ENCODE measurements at places on chromosomes 11 and 22.

- no peak for DNase-seq
These were observed 760 bp upstream of the CELSR1 start for GRCh38 chr22:46537946-46538813.

- DNase-seq = no peak
These were observed 5.9 kb downstream of the RNH1 start for GRCh38 chr11:501001-501682.

- DNase-seq = no peak
These were observed 364.0 kb upstream of the FAT3 start for GRCh38 chr11:91860661-91861060.

GRCh38 chr11:128242451-128242850, 344.9 kb downstream of the ETS1 start:
- no peak for DNase-seq

- DNase-seq = no peak
These were observed 47.7 kb downstream of the AMOTL1 start for GRCh38 chr11:94815705-94816344.

DNA sequence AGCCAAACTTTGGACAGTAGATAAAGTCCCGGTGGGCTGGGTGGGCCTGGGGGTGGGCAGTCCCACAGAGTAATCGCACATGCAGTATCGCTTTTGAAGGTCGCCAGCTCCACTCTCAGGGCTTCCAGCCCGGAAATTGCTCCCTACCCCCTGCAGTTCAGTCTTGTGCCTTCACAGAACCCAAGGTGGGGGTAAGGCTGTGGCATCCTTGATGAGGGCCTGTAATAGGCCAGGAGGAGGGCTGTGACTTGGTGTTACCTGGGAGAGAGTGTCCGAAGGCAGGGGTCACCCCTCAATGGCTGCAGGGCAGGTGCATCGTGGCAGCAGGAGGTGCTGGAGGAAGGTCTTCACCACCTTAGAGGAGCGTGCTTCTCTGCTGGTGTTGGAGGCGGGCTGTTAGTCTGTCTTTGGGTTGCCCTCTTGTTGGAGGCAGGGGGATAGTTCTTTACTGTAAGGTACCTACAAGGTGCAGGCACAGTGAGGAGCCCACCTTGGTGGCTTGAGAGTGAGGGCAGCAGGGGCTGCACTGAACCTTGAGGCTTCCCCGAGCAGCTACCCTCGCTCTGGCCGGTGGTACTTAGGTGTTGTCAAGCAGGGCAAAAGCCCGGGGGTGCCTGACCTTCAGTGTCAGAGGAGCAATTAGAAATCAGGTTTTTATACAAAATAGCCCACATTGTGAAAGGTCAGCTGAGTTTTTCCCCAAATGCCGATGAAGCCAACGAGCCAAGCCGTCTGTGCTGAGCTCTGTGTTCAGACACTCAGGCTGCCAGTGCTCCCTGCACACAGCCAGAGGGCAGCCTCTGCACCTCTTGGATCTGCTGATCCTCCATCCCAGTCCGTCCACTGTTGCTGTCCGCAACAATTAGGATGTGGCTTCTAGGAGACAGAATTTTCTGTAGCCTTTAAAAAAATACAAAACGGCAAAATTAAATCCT, 21.9 kb downstream of the SAMM50 start:
- DNase-seq = no peak

GRCh38 chr11:123405123-123405592, 24.9 kb upstream of the GRAMD1B start:
- no peak for DNase-seq

GRCh38 chr11:773425-773824, 3.9 kb downstream of the GATD1 start:
- no peak for DNase-seq

- DNase-seq = no peak
These were observed 4.0 kb downstream of the FXYD6 start for GRCh38 chr11:117872420-117872961.

- DNase-seq = no peak
These were observed 33.5 kb upstream of the BAIAP2L2 start for GRCh38 chr22:38144025-38144405.

DNA sequence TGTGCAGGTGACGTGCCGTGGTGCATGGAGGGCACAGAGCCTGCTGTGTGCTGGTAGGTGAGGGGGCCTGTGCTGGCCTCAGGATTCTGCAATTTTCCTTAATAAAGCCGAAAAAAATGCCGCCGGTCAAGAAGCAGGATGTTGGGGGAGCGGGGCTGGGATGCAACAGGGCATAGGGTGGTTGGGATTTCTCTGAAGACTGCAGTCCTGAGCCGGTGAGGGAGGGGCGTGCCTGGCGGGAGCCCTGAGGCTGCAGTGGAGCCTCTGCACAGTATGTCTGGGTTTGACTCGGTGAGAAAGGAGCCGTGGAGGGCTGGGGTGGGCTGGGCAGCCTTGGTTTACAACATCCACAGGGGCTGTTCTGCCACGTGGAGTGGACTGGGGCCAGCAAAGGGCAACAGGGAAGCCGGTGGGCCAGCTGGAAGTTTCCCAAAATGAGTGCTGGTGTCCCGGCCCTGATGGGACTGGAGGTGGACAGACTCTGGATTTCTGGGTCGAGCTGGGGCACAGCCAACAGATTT, 1.3 kb downstream of the CDHR5 start:
- DNase-seq = no peak

DNA sequence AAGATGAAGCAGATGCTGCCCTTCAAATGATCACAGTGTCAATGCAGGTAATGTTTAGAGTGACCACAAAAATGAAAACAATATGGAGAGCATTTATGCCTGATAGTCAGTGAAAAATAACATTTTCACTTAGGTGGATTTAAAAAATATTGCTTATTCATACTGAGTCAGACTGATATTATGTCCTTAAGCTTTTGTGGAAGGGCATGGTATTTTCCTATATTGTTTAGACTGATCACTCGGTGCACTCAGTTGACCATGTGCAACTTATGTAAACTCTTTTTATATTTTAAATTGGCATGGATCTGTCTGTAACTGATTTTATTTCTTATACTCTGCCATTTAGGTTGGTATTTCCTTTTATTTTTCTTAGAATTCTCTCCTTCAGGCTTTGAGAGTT, 106.6 kb downstream of the DYNC2H1 start:
- no peak for DNase-seq

DNA sequence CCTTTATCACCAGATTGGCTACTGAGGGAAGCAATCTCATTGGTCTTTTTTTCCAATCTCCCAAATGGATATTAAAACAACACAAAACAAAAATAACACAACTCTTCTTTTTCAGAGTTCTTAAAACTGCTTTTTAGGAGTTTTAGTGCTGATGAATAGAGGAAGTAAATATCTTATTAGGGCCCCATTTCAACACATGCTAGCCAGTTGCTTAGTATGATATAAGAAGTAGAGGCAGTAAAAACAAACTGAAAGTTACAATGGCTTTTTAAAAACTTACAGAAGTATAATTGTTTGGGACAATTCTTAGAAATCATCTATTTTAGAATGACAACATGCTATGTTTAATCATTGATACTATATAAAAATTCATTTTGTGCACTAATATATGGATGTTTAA, 3.4 kb downstream of the C11orf71 start:
- no peak for DNase-seq

GRCh38 chr11:68549789-68550484, 89.4 kb downstream of the PPP6R3 start:
- no peak for DNase-seq

- peak; percentile 64 for DNase-seq
These were observed 49.1 kb upstream of the A4GALT start for GRCh38 chr22:42769574-42770447.

DNA sequence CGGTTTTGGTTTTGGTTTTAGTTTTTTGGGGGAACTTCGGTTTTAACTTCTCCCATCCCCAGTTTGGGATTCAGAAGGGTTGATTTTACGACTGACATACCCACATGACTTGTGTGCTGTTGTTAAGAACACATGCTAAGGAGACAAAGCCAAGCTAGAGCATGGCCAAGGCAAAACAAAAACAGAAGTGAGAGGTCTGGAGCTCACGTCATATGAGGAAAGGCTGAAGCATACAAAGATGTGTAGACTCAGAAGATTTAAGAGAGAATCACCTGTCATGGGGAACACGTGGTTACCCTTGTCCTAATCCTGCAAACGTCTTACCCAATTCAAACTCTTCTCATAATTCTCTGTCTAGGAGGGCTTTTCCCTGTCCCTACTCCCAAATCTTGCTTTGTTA, 465.0 kb downstream of the FAM181B start:
- DNase-seq = no peak

DNA sequence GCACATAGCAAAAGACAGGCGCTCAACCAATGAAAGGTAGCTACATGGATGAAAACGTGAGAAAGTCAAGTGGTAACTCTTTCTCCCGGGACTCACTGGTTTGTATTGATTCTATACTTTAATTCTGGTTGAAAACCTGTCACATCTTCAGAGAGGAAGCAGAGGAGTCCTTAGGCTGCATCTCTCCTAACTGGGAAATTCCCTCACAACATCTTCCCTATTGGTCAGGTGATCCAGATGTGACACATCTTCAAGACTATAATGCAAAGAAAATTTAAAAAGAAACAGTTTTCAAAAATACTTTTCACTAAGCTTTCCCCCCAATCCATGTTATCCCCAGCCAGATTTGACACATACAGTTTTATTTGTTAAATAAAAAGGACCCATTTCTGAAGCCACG, 62.7 kb upstream of the RCN1 start:
- no peak for DNase-seq

DNA sequence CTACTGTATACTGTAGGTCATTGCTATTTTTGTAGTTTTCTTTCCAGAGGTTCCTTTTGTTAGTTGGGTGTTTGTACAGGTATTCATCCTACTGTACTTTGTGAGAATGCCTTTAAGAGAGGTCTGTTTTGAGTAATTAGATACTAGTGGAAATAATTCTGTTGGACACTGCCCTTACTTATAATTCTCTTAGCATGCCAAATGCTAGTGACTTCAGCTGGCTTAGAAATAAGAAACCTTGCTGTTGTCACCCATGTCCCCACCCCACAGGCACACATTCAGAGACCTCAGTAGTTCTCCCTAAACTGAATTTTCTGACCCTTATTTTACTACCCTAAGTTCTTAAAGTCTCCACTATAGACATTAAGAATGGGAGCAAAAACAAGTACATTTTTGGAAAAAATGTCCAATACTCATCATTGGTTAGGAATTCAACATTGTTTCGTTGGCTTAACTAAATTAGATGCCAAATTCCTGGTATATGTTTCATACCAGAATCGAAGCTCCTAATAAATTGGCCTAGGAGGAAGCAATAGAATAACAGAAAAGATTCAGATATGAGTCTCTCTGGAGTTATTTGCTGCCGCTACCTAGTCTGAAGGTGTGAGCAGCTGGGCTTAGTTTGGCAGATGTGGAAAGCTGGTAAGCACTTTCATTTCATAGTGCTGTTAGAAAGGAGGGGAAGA, 28.4 kb downstream of the ZNF143 start:
- no peak for DNase-seq

DNA sequence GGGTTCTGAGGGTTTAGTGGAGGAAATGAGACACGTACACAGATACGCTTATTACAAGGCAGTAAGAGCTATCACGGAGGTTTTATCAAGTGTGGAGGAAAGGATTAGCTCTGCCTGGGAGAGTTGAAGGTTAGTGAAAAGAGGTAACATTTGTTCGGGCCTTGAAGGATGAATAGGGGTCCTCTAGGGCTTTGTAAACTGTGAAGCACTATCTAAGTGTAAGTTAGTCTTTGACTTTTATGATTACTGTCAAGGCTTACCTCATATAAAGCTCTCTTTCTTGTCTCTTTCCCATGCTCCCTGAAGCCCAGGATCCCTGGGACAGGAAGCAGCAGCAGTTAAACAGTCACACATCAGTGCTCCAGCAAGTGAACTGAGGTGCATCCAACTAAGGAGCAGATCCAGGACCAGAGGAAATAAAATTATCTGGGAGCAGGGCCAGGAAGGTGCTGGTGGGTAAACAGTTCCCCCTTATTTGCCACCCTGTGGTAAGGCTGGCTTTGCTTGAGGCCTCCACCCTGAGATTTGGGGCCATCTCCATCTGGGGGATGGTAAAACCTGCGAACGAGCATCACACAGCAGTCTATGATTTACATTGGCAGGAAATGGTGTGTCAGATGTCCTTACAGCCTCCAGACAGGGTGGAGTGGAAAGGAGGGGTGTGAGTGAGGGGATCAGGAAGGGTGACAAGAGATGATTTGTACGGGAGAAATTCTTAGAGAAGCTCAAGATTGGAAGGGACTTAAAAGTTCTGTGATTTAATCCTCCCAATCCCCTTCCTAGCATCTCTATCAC, 27.2 kb downstream of the GVQW3 start:
- no peak for DNase-seq

DNA sequence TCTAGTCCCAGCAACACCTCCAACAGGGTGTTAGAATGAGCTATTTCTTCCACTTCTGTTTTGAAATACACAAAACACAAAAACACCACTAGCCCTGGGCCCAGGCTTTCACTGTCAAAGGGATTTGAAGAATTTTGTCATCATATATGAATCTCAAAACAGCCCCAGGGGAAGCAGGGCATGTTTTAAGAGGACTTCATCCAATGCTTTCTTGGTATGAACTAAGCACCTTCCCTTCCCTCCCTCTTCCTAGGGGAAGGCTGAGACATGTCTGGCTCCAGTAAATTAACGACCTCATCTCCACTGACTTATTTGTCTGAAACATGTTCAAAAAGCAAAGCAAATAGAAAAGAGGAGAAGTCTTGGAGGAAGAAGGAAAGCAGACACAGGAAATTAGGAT, 75.7 kb upstream of the INCENP start:
- no peak for DNase-seq

- DNase-seq = peak; percentile 12
These were observed 13.5 kb upstream of the SIGIRR start for GRCh38 chr11:428295-428694.

DNA sequence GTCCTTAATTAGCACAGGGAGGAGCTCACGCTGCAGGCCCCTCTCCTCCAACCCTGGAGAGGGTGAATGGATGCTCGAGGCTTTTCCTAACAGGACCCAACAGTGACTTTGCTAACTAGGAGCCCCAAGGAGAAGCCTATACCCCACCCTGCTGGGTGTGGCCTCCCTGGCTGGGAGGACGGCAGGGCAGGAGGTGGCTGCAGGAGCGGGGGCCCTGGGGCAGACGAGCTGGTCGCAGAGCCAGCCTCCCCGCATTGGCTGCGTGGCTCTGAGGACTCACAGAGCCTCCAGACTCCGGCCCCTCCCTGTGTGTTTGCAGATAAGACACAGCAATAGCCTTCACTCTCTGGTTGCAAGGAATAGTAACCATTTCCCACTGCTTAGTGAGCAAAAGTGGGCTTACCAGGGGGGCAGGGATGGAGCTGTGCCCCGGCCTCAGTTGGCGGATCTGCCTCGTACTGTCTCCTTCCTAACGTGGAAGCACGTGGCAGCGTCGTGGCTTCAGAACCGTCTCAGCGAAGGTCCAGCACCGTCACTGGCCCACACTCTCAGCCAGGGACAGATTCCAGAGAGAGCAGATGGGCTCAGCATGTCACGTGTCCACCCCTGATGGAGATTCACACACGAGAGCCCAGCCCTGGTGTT, 1087.5 kb downstream of the BRD1 start:
- DNase-seq = no peak

- no peak for DNase-seq
These were observed at the start of gene GPR83 for GRCh38 chr11:94400839-94401772. Gene GPR83 (minus strand): TSS chr11:94401419. CDS start chr11:94401247, 172 bp downstream.

GRCh38 chr22:45626198-45626651, 45.4 kb upstream of the ATXN10 start:
- DNase-seq = no peak

GRCh38 chr22:47288680-47289079, 526.2 kb downstream of the TBC1D22A start:
- no peak for DNase-seq

GRCh38 chr22:25120761-25121212, 78.9 kb upstream of the CRYBB3 start:
- no peak for DNase-seq

GRCh38 chr11:117096201-117096991, 1.8 kb downstream of the SIK3 start:
- DNase-seq = no peak
